AG04450 (cell line): ENCODE measurements at places on chromosomes 5 and 9.

- no peak for DNase-seq
Observed at GRCh38 chr5:84430863-84431663, 46.4 kb upstream of the EDIL3 start.

GRCh38 chr5:154626876-154627557 lies 128.2 kb upstream of the LARP1 start:
- DNase-seq = no peak

GRCh38 chr5:132387640-132388117 lies 18.2 kb downstream of the SLC22A5 start:
- DNase-seq = peak; percentile 93

DNA sequence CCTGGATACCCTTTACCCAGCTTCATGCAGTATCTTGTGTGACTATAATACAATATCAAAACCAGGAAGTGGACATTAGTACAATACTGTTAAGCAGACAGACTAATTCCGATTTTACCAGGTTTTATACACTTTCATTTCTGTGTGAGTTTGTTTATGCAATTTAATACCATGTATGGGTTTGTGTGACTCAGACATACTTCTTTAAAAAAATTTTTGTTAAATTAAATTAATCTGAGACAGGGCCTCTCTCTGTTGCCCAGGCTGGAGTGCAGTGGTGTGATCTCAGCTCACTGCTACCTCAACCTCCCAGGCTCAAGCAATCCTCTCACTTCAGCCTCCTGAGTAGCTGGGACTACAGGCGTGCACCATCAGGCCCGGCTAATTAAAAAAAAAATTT lies 156.8 kb downstream of the GAPVD1 start:
- no peak for DNase-seq

- no peak for DNase-seq
Observed at GRCh38 chr9:89647366-89648128, 42.7 kb downstream of the GADD45G start.

DNA sequence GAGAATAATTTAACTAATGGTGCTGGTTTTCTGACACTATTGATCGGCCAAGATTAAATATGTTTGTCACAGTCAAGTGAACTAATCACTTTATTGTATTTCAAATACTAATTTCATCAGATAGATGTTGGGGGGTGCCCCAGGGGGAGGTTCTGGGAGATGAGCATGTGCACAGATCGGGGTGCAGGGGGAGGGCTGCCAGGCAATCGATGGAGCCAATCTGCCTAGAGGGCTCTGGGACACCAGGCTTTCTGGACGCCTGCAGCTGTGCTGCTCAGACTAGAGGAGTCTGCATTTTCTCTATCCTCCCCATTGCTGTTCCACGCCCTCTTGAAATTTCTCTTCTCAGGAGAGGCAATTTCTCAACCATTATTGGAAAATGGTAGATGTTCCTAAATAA lies 100.0 kb upstream of the ALDH1B1 start:
- no peak for DNase-seq

DNA sequence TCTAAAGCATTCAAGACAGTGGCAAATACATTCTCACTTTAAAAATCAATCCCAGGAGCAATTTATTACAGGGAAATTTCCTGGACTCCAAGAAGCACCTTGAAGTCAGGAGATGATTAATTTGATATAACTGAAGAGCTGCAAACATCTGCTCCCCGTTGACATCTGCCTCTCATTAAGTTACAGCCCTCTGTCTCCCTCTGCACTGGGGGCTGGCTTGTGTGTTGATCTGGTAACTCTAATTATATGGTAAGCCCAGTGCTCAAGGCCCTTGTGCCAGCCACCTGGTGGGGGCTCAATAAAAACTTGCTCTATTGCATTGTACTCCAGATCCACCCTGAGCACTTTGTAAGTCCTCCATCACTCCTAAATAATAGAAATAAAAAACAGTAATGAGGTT lies 131.1 kb upstream of the ZNF462 start:
- DNase-seq = no peak

GRCh38 chr9:120388003-120388855 lies 191.7 kb downstream of the CDK5RAP2 start:
- DNase-seq = no peak

- DNase-seq = no peak
Observed at GRCh38 chr9:99253772-99254431, 31.8 kb downstream of the SEC61B start.

GRCh38 chr5:72434781-72435437 lies 72.3 kb downstream of the ZNF366 start:
- no peak for DNase-seq

DNA sequence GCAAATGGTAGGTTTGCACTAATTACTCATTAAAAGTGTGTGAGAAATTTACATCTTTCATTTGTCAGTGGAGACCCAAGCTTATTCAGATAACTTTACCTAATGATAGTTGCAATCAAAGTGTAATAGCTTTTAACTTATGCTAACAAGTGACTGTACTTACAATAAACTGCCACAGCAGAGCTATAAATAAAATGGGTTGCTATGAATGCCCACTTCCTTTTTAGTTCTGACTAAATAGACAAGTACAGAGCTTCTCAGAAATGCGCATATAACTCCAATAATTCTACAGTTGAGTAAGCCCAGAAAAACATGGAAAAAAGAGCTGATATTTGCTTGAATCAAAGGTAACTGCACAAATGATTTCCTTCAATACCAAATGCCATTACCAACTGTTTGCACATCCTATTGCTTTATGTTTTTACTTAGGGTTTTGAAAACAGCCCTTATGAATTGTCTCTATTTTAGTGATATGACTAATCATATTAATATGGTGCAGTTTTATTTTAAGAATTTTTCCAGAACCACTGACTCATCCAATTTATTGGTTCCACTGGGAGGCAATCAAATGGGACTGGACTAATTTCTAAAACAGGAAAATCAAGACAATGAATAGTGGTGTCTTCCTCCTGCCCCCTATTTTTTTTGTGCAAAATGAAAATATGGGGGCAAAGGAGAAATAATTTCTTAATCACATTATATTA lies 84.1 kb downstream of the PPP2R2B start:
- DNase-seq = no peak

DNA sequence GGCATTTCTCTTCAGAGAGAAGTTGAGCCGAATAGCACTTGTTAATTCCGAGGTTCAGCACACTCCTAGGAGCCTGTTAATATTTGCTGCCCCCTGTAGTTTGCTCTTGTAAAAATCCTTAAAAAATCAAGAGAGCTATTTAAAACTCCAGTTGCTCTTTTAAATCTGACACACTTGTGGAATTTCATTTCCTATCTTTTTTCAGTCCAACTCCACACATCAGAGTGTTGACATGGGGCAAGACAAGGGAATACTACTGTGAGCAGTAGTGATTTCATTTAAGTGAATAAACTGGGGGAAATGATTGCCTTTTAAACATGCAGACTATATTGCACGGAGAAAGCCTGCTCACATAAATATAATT lies 1096.3 kb upstream of the DMAC1 start:
- no peak for DNase-seq

- no peak for DNase-seq
Observed at GRCh38 chr5:2761921-2762488, 10.5 kb upstream of the IRX2 start.

DNA sequence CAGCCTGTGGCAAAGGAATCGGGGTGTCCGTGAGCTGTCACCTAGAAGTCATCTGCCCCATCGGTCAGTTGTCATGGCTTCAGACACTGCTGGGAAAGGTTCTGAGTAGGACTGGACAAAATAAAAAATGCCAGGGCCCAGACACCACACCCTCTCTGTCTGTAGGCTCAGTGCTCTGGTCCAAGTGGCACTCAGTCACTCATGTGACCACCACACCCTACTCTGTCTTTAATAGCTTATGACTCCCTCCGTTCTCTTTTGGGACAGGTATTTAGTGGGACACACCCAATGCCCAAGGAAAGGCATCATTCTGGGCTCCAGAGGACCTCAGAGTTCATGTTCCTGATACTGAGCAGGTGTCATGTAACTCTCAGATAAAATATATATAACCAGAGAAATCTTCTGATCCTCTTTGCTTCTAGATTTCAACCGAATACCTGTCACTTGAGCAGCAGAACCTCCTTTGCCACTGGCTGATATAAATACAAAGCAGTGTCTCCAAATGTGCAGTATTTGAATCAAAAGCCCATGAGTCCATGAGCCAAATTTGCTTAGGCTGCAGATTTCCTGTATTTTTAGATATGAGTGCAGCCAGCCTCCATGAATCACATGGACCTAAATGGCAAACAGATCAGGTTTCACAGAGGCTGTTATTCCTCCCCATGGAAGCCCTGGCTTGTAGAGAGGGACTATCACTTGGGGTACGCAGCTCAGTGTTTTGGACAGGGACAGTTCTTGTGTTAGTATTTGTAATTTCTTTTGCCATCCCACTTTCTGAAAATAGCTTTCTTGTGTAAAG lies 272.0 kb downstream of the ARHGAP26 start:
- DNase-seq = no peak
